ENCODE measurements at places on chromosomes 4 and X.

DNA sequence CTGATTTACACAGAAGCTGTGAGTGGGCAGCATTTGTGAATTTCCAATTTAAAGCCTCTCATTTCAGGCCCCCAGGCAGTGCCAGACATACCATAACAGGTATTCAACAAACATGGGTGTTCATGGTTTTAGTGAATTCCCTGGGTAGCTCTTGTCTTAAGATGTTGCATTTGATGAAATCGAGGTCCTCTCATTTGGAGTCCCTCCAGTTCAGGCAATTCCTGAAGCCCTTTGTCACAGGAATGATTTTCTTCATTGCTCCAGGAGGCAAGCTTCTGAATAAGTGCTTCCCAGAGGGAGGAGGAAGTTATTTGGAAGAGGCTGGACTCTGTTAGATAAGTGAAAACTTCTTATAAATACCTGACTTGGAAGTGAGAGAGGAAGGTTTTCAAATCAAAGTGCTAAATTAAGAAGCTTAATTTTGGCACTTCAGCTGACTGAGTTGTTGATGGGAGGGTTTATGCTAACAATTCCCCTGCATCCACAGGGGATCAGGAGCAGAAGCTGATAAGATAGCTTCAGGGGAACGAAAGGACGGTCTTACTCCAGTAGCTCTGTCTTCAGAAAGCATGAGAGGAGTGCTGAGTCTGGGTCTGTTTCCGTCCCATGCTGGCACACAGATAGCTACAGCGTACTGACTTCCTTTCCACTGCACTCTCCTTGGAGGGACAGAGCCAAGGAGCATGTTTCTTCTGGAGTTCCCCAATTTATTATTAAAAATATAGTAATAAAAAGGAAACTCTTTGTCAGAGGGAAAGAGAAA is 543.1 kb downstream of the GBA3 start:
- DNase-seq, result no peak

DNA sequence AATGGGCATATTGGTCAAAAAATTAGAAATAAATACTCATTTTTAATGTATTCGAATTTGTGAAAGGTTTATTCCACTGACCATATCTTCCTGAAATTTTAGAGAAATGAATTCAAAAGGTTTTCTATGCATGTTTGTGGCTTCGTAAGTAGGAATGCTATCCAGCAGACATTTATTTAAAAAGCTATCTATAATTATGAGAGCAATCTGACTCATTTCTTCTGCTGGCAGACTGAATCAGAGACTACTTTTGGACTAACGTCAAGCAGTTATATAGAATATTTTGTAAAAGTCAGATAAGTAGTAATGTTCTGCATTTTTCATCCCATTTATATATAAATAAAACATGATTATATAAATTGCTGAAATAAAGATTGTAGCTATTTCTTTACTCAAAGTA is 125.0 kb downstream of the SPCS3 start:
- DNase-seq, result no peak

DNA sequence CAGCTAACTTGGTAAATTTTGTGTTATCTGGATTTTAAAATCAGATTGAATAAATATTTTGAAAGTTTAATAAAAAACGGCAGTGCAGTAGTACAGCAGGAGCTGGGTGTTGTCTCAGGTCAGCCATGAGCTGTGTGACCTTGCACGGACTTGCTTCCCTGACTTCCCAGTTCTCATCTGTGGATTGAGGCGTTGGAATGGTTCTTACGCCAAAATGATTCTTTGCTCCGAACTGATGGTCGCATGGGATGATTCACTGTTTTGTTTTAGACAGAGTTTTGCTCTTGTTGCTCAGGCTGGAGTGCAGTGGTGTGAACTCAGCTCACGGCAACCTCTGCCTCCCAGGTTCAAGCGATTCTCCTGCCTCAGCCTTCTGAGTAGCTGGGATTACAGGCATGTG is 45.0 kb downstream of the RGS12 start:
- no peak for DNase-seq

DNA sequence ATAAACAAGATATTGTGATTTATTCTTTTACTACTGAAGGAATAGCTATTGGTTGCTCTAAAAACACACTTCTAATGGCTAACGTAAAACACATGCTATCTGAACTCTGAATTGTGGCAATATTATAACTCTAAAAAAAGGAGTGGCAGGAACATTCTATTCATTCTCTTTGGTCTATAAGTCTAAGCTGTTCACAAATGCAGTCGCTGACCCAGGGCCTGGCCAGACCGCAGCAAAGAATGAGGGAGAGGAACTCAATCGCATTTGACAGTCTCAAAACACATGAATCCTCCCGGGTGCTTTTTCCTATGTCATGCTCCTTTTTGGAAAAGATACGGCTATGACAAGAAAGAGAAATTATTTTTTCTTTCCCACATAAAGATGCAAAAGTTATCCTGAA is 651.6 kb upstream of the PITX2 start:
- no peak for DNase-seq

- no peak for DNase-seq
Measured at GRCh38 chr4:152162331-152162697, 373.6 kb downstream of the FBXW7 start.

- DNase-seq, result no peak
Measured at GRCh38 chrX:134622813-134623185, 35.5 kb downstream of the PLAC1 start.

DNA sequence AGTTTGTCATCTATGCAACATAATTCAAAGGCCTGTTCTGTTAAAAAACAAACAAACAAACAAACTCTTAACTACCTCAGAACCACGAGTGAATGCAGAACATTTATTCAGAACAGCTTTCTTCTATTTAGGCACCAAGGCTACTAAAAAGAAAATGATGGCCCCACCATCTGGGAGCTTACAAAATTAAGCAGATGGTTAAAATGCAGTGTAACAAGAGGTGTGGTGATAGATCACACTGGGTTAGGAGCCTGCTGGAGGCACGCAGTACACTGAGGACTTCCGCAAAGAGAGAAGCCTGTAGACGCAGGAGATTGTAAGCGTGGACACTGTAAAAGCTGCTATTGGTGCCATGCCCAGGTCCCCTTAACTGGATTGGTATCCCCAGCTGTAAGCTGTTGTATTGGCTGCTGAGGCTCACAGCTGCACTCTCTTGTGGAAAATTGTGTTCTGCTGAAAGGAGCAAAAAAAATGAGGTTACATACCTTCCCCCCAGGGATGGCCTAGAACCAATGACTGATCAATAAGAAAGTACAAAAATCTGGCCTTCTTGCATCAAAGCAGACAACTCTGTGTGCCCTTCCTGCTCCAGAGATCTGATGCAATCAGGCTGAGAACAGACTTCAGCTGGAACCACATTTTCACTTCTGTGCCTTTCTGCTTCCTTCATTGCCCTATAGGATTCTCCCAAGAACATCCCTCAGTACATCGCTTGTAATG is 60.0 kb downstream of the SHROOM3 start:
- DNase-seq, result no peak

- no peak for DNase-seq
Measured at GRCh38 chr4:185332575-185333464, 62.9 kb downstream of the LRP2BP start.

- DNase-seq, result no peak
Measured at GRCh38 chr4:71235311-71236201, 103.3 kb upstream of the SLC4A4 start.

GRCh38 chr4:156970501-156971164 is 966 bp downstream of the PDGFC start:
- DNase-seq, result no peak

DNA sequence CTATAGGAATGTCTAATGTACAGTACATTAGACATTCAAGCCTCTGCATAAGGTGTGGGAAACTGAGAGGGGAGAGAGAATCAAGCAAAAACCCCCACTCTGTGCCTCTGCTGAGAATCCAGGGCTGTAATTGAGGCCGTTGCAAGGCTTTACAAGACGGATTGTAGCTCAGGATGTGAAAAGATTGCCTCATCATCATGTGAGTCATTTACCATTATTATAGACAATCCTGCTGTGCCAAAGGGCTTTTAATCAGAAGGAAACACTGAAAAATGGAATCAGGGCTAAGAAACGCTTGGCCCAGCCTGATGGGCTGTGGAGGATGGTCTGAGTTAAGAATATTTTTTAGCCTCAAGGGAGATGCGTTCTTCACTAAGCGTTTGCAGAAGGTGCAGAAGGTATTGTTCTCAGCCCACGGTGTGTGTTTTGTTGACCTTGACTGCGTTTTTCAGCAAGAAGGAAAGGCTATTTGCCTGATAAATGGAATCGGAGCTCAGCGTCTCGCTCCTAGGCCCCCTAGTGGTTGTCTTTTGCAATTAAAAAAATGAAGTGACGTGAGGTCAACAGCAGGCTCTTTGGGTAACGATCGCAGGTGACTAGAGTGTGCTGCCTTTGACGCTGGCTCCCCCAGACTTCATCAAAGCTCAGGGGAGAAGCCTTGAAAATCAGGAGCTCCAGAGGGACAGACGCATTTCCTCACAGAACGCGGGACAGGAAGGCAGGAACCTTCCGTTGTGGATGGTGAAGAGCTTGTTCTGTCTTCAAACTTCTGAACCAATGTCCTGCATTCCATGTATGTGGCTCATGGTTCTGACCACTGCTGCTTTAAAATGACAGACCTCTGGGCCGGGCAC is 18.1 kb upstream of the CHRNA9 start:
- peak; percentile 38 for DNase-seq

DNA sequence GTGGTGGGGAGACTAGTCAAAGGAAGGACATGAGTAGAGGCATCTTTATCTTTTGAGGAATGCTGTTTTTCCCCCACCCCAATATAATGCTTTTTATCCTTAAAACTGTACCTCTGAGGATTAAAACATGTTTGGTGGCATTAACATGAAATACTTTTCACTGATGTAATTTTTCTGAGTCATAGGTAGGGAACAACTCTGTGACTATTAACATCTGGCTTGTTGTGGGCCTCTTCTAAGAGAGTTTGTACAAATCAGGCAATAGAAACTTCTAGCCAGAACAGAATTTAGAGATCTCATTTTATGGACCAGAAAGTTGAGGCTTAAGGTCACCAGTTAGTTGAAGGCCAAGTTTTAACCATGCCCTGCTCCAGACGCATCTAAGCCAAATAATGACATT is 207.6 kb downstream of the SOX3 start:
- DNase-seq, result no peak

GRCh38 chr4:187227907-187228704 is 504.4 kb upstream of the FAT1 start:
- no peak for DNase-seq

- DNase-seq, result no peak
Measured at GRCh38 chr4:46388857-46389256, 1.1 kb downstream of the GABRA2 start.

GRCh38 chr4:147590249-147590920 is 26.8 kb upstream of the TMEM184C start:
- DNase-seq, result peak; percentile 12

GRCh38 chr4:113288696-113289095 is 239.2 kb downstream of the ANK2 start:
- no peak for DNase-seq

GRCh38 chrX:147803948-147804347 is 107.8 kb upstream of the FMR1 start:
- no peak for DNase-seq

GRCh38 chr4:18754180-18754579 is 732.6 kb upstream of the LCORL start:
- DNase-seq, result no peak

GRCh38 chr4:98958065-98958464 is 29.1 kb upstream of the EIF4E start:
- DNase-seq, result no peak

GRCh38 chrX:155995321-155995875 is 2.1 kb upstream of the IL9R start:
- DNase-seq, result no peak

GRCh38 chrX:131955099-131955777 is 67.9 kb upstream of the STK26 start:
- no peak for DNase-seq

- DNase-seq, result no peak
Measured at GRCh38 chrX:146435472-146435871, 374.1 kb upstream of the CXorf51B start.

- no peak for DNase-seq
Measured at GRCh38 chr4:104905546-104905945, 241.1 kb upstream of the TET2 start.

- no peak for DNase-seq
Measured at GRCh38 chrX:21725496-21725895, 32.4 kb downstream of the SMPX start.

DNA sequence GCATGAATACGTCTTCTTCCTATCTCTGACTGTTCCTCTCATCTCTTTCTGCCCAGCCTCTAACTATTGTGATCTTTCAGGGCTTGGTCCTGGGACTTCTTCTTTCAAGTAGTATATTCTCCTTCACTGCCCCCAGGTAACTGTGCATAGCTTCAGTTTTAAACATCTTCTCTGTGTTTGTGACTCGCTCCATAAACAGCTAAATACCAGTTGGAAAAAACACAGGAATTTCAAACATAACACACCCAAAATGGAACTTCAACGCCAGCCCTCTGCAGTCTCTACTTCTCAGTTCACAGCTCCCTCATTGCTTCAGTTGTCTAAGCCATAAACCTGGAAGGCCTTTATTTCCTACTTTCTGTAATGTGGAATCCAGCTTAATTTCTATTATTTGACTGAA is 16.6 kb downstream of the TRIML2 start:
- no peak for DNase-seq

- no peak for DNase-seq
Measured at GRCh38 chrX:134743091-134743490, 84.8 kb upstream of the PLAC1 start.

DNA sequence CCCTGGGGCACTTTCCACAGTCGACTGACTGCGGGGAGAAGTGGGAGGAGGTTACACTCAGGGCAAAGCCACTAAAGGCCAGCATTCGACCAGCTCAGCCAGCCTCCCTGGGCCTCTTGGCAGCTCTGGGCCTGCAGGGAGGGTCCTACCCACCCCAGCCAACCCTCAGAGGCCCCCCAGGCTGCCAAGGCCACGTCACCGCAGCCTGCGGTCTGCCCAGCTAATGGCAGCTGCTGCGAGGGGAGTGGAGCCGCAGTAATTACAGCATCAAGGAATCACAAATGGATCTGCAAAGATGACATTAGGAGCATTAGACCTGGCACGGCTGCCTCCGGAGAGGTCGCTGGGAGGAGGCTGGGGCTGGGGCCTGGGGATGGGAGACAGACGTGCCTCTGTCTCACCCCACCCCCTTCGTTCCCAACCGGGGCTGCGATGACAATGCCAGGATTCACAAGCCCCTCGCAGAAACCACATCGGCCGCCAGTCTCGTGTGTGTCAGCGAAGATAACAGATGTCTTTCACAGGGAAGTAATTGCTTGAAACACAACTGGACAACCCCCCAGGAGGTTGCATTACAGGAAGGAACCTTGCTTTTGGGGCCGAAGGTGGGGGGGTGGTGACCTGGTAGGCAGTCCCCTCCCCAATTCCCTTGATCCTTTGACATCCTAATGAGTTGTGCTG is 367.6 kb downstream of the BCOR start:
- DNase-seq, result no peak

- no peak for DNase-seq
Measured at GRCh38 chr4:183751106-183751505, 92.0 kb downstream of the TRAPPC11 start.

DNA sequence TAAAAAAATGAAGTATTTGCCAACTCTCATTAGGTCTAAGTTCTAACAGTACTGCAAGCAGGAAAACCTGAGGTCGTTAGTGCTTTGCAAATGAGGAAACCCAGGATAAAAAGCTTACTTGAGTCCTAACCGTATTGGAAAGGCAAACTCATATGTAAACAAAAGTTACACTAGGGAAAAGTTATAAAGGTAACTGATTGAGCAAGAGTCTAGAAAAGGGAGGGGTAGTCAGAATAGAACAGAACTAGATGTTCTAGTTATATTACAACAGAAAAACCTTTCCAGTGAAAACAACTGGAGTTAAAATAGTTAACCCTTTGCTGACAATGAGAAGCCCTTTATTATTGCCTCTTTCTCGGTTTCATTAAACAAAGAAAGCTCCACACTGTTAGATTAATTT is 66.4 kb upstream of the MAOA start:
- DNase-seq, result no peak

Measured in stimulated activated CD8-positive, alpha-beta memory T cell treated with anti-CD3 and anti-CD28 coated beads, Interleukin-4, amount 100 ng/mL, for 1 hour (primary cell).